ENCODE measurements at places on chromosomes 16 and 17. TPM values are rescaled to one million over a fixed set of nuclear protein-coding genes. Genes with fewer than 3 reads are reported as not detected.

DNA sequence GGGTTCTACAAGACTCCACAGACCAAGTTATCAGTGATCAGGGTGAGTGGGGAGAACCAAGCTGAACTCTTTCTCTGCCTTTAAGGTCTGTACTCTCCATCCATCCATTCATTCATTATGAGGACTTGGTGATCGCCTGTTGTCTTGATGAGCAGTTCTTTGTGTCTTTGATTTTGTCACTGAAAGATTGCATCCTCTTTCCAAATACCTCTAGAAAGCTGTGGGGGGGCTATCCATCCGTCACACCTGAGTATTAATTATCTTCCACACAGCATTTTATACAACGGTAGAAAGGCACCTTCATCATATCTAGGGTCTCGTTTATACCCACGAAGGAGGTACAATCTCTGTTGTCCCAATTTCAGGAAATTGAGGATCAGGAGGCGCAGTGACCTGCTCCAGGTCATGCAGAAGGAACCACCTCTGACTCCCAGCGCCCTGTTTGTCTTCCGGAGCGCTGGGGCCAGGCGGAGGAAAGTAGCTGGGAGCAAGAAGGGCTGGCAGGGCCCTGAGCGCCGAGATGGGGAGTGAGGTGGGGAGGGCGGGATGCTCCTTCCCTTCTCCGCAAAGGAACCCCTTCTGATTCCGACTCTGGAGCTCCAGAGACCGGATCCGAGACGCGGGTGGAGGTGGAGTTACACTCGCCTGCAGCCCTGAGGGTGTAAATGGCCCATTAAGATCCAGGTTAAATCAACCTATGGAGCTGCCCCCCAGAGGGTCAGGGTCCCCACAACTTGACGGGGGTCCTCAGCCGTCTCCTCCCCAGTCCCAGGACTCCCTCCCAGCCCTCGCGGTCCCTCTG lies 605 bp upstream of the ABAT start:
- DNase-seq, result no peak

- peak; percentile 25 for DNase-seq
Observed at GRCh38 chr16:138049-138417, 440 bp downstream of the NPRL3 start.

DNA sequence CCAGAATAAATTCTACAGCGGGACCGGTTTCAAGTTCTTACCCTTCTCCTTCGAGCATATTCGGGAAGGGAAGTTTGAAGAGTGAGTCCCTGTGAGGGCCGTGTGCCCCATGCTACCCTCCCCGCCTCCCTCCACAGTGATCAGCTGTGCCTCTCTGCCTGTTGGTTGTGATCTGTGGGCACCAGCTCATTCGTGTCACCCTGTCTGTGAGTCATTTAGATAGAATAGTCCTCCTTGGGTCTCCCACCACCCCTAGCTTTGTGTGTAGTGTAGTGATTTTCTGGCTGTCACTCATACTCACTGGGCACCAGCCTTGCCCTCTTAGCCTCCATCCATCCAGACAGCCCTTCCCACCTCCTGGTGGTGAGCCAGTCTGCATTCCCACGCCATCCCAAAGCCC lies 15.0 kb upstream of the NAGLU start:
- DNase-seq, result no peak

- no peak for DNase-seq
Observed at GRCh38 chr16:70683146-70683944, 2.5 kb downstream of the MTSS2 start.

- DNase-seq, result no peak
Observed at GRCh38 chr17:79851461-79851817, 12.2 kb upstream of the CBX4 start.

GRCh38 chr16:46796764-46797269 lies 34.2 kb downstream of the C16orf87 start:
- no peak for DNase-seq

DNA sequence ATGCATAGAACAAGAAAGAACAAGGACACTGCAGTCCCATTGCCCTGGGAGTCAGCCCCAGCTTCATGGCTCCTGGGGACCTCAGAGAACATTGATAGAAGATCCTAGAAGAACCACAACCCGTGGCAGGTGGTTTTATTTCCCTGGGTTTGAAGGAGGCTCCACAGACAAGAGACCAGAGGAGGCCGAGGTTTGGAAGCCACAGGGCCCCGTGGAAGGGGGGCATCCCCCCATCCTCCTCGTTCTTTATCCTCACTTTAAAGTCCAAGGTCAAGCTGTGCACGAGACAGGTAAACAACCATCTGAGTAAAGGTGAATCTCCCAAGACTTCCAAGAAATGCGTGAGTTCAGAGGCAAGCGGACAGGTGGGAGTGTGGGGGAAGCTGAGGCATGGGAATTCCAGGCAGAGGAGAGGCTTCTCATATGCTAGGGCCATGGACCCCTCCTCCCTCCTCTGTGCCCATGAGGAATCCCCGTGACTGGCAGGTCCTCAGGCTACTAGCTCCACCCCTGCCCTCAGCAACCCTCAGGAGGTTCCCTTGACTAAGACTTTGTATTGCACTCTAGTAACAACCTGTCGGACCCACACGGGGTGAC lies 849 bp upstream of the SULT1A1 start:
- DNase-seq, result no peak

DNA sequence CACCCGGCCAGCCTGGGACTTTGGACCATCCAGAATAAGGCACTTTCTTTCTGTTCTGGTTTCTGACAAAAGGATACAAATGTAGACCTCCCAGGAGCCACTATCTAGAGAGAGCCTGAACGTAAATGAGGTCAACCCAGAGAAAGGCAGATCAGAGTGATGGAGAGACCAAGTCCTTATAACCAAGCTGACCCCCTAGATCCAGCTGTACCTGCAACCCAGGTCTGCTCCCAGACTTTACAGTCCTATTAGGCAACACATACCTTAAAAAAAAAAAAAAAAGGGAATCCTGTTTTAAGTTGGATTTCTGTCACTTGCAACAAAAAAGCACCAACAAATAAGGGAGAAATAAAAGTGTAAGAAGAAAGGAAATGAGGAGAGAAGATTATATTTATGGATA lies 23.2 kb downstream of the CPPED1 start:
- DNase-seq, result no peak

GRCh38 chr17:12877953-12878669 lies 88.8 kb downstream of the ARHGAP44 start:
- DNase-seq, result no peak

DNA sequence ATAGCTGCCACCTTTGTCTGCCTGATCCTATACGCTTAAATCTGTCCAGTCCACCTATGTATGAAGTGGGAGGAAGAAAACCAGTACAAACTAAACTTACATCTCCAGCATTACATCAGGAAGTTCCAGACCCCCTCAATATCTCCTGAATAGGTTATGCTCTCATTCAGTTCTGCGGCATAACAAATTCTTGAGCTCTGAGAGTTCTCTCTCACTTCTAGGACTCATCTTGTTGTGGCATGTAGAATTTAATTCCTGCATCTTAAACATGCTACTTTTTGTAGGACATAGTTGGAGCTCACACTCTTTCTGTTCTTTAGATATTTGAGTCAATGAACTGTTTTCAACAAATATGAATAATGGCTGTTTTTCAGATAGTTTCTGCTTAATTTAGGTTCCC lies 662.5 kb downstream of the CDH11 start:
- no peak for DNase-seq

DNA sequence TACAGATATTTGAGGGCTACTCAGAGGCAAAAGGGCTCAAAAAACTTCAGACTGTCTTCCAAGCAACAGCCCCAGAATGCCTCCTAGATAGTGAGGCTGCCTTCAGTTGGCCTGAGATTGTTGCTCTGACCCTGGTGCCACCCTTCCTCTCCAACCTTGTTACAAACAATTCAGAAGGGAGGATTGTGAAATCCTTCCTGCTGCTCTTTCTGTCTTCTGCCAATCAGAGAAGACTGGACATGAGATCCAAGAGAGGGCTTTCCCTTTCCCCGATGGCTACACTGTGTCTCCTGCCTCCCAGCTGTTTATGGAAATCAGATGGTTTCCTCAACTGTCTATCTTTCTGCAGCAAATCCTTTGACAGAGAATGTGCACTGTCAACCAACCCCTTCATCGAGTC lies 419.9 kb downstream of the CDH13 start:
- DNase-seq, result no peak

GRCh38 chr17:43114151-43114552 lies 11.0 kb downstream of the BRCA1 start:
- no peak for DNase-seq

The MT3 gene
- 12.0 TPM for polyA plus RNA-seq

The TNFSF13 gene
- 11.5 TPM for polyA plus RNA-seq

The PRDM7 gene
- 4.2 TPM for polyA plus RNA-seq

The PRR29 gene
- polyA plus RNA-seq, result 21.8 TPM

Measured in testis (tissue), 5 donors.